ENCODE measurements at places on chromosomes 13 and 19. TPM values are rescaled to one million over a fixed set of nuclear protein-coding genes. Genes with fewer than 3 reads are reported as not detected.

SRRM5 gene
- 0.22 TPM for total RNA-seq

DNA sequence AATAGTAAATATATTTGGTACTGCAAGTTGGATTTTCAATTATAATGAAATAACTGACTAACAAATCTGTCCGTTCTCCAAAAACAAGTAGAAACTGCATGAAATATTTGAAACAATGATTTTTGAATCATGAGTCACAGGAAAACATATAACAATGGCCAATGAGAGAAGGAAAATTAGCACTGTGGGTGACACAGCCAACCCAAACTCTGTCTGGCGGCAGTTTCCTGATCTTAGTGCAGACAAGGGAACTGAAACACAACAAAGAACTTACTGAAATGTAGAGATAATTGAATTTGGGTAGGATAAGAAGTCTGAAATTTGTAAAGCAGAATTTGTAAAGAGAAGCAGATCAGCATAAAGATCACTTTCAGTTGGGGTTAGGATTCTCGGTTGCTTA, 2743.3 kb upstream of the PCDH20 start:
- no peak for DNase-seq

DNA sequence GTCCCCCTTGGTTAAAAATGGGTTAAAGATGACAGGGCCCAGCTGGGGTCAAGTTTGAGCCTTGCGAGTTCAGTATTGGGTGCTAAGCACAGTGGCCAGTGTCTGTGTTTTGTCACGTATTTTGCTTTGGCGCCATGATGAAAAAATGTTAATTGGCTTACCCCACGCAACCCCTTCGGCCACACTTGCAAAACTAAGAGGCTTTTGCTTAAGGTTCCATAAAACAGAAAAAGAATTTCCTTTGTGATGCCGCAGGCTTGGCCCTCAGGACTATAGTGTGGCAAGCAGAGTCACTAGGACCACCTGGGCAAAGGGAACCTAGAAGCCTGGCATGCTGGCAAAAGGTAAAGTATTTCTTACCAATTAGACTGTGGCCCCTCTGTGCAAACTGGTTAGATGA, 20.7 kb downstream of the DPRX start:
- no peak for DNase-seq

RNF17 gene
- total RNA-seq = 0.06 TPM

NLRP5 gene
- not detected for total RNA-seq

DNA sequence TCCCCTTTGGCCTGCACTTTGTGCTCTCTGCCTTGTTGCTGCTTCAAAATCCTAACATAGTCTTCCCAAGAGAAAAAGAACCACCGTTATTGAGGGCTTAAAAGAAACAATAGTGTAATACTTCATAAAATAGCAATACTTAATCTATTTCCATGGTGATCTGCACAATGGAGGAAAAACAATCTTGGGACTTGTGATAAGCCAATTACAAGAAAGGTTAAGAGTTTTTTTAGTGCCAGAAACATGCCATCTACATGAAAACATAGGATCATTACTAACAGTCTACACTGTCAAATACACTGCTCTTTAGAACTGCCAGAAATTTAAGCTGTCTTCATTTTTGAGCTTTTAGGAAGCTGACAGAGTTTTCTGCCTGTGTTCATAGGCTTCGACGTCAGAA, 54.1 kb upstream of the MAB21L1 start:
- DNase-seq = peak; percentile 10

DNA sequence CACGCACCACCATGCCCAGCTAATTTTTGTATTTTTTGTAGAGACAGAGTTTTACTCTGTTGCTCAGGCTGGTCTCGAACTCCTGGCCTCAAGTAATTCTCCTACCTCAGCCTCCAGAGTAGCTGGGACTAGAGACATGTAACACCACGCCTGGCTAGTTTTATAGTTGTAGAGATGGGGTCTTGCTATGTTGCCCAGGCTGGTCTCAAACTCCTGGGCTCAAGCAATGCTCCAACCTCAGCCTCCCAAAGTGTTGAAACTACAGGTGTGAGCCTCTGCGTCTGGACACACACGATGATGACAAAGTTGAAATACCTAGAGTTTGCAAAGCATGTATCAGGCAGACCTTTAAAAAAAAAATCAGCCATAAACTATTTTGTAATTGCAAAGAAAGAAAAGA, 4.6 kb upstream of the PTOV1 start:
- DNase-seq = no peak

IGFL1 gene
- total RNA-seq = not detected

SMAD9 gene
- total RNA-seq = 20.5 TPM

FFAR3 gene
- 0.10 TPM for total RNA-seq

TMEM150B gene
- total RNA-seq = 0.89 TPM

GRCh38 chr19:36508325-36508724, 19.0 kb upstream of the ZNF566 start:
- no peak for DNase-seq

DNA sequence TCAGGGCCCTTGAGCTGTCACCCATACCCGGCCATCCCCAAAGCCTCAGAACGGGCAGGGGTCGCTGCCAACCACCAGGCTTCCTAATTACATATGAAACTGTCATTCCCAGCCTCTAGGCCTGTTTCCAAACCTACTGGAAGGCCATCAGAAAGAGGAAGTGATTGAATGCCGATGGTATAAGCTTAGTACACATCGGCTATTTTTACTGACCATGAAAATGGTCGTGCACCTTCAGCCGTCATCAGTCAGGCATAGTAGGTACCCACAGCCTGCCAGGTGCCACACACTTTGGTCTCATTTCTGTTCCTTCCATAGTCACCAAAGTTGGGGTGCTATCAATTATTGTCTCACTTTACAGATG, 10.2 kb downstream of the KRI1 start:
- no peak for DNase-seq

GNA15 gene
- 3.6 TPM for total RNA-seq

DNA sequence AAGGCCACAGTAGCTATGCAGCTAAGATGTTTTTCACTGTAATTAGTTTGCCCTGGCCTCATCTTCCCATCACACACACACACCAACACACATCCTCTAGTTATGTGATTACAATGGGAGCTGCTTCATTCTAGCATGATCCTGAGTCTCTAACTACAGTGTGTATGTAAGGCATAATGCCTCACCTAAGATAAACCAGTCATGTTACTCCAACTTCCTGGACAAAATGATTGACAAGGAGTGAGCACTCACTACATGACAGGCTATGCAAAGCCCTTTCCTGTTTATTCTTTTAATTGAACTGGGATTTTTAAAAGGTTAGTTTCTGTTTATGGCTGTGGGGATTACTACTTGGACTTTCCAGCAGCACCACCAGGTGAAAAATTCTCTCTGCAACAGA, 400.8 kb upstream of the ATXN8OS start:
- no peak for DNase-seq

SARS2 gene
- total RNA-seq = 19.7 TPM

ZNF45 gene
- total RNA-seq = 31.6 TPM

GRCh38 chr19:33251526-33252090, 26.0 kb upstream of the SLC7A10 start:
- no peak for DNase-seq

GRCh38 chr13:41915081-41915480, 45.8 kb downstream of the VWA8 start:
- DNase-seq = no peak

DNA sequence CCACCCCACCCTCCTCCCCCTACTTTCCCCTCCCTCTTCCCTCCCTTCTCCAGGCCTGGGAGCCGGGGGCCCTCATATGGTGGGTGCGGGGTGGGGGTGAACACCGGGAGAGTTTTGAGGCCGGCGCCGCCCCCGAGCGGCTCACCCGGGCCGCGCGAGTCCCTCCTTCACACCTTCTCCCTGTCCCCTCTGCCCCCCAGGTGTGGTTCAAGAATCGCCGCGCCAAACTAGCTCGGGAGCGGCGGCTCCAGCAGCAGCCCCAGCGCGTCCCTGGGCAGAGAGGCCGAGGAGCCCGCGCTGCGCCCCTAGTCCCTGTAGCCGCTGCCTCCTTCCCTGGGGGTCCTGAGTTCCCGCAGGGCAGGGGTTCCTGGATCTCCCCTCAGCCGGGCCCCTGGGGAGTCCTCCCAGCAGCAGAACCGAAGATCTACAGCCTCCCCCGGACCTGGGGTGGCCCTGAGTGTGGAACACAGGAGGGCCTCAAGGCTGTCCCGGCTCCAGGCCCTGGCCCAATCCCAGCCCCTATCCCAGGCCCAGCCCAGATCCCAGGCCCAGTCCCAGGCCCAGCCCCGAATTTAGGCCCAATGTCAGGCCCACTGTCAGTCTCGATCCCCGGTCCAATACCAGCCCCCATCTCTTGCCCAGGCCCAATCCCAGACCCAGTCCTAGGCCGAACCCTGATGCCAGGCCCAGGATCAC, 1.7 kb downstream of the TPRX2 start:
- DNase-seq = no peak

DNA sequence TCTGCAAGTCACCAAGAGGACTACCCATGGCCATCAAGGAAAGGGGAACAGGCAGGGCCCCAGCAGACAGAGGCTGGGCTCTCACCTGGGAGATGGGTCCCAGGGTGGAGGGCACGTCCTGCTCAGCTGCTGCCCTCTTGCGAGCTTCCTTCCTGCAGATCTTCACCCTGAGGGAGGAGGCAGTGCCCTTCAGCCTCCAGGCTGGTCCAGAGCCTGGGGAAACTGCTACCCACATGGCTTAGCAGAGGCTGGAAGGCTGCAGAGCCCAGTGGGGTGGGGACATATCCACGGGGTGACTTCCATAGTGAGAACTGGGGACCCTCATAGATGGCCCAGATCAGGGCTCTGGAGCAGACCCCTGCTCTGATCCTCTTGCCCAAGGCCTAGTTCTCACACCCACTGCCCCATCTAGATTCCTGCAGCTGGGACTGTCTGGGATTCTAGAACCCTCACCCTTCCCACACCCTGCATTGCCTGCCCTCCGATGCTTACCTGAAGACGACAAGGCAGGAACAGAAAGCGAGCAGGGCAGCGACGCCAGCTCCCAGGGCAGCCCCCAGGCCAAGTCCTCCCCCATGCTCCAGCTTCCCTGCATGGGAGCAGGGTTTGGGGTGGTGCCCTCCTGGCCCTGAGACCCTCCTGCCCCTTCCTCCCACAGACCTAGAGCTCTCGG, 9.0 kb downstream of the SIGLEC11 start:
- DNase-seq = no peak

NALCN gene
- 70.7 TPM for total RNA-seq

All from spinal cord (tissue), 10 donors.